Esophagus squamous epithelium (tissue), 5 donors: ENCODE measurements at places on chromosomes 6 and 20.

DNA sequence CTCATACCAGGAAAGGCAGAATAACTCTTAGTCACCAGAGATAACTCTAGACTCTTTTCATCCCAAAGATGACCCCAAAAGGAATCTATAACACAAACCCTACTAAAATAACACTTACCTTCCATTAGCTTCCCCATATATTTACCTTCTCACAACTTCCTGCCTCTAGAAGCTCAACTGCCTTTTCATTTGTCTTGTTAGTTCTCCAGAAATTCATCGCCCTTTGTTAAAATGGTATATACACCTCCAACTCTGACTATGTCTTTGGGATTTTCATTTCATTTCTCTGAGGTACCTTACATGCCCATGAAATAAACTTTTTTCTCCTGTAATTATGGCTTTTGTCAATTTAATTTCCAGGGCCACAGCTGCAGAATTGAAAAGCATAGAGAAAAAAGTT, 33.5 kb downstream of the GCM1 start:
- no peaks in the 10 kb centered on the region for H3K27me3 ChIP-seq
- DNase-seq: no peak
- H3K4me1 ChIP-seq: no peaks in the 10 kb centered on the region
- no peak overlapping the region for H3K4me3 ChIP-seq
- no peaks in the 10 kb centered on the region for H3K36me3 ChIP-seq
- no peak overlapping the region for H3K27ac ChIP-seq

DNA sequence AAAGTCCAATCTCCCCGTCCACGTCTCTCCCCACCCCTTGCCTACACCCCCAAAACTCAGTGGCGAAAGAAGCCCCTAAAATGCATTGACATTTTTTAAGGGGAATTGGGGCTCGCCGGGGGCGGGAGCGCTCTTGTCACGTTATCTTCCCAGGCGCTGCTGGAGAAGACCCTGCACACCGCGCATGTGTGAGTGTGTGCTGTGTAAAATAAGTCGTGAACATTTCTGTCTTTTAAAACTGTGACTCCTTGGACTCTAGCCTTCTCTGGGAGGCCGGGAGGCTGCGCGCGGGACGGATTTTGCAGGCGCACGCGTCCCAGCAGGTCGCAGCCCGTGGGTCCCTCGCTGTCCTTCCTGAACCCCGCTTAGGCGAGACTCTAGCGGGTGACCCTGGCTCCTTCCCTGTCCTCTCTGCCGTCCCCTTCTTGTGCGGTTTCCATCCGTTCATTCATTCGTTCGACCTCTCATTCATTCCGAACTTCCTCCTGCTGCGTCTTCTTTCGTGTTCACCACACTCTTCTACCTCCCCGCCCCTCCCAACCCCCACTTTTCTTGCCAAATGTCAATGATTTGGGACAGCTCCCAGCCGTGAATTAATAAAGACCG, 2.2 kb downstream of the NRN1 start:
- H3K27me3 ChIP-seq: peaks cover 60% of the 10 kb centered on the region
- DNase-seq: no peak
- H3K4me1 ChIP-seq: peaks cover 43% of the 10 kb centered on the region
- H3K4me3 ChIP-seq: peak overlapping the region; percentile 45
- H3K27ac ChIP-seq: peak overlapping the region; percentile 77

- H3K4me1 ChIP-seq: peaks cover 79% of the 10 kb centered on the region
- H3K4me3 ChIP-seq: no peak overlapping the region
- H3K27ac ChIP-seq: peak overlapping the region; percentile 49
- DNase-seq: no peak
- no peaks in the 10 kb centered on the region for H3K36me3 ChIP-seq
These were observed 23.1 kb downstream of the NEDD9 start for GRCh38 chr6:11209369-11209768.

- H3K4me1 ChIP-seq: no peaks in the 10 kb centered on the region
- no peak overlapping the region for H3K27ac ChIP-seq
- no peaks in the 10 kb centered on the region for H3K36me3 ChIP-seq
- no peaks in the 10 kb centered on the region for H3K27me3 ChIP-seq
- DNase-seq: no peak
- H3K4me3 ChIP-seq: no peak overlapping the region
These were observed 138.7 kb upstream of the BACH2 start for GRCh38 chr6:90435207-90435899.

GRCh38 chr6:75436869-75437268, 56.7 kb downstream of the FILIP1 start:
- H3K36me3 ChIP-seq: no peaks in the 10 kb centered on the region
- peak overlapping the region; percentile 77 for H3K27ac ChIP-seq
- DNase-seq: no peak
- no peaks in the 10 kb centered on the region for H3K27me3 ChIP-seq
- H3K4me3 ChIP-seq: no peak overlapping the region

DNA sequence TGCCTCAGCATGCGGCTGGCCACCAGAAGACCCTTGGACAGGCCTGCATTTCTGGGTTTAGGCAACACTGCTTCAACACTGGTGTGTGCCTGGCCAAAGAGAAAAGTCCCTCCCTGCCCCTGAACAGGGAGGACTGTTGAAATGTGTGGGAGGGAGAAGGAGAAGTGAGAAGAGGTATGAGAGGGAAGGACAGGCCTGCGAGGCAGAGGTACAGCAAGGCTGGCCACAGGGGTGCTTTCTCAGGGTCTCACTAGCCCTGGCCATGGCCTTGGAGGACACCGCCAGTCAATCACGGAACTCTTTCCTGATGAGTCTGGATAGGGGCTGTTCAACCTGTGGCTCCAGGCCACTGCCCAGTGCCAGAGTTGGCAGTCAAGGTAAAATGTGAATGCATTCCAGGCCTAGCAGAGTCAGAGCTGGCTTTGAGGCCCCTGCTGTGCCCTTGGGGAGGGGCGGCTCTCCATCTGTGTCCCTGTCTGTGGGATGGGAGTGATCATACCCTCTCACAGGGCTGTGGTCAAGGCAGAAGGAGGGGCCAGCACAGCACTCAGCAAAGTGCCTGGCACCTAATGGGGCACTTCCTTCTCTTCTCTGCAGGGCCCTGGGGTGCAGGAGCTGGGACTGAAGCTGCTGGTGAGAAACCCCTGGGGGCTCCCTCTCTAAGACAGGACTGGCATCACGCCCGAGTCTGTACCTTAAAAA, 43.2 kb upstream of the CDH22 start:
- H3K27ac ChIP-seq: no peak overlapping the region
- no peak overlapping the region for H3K4me3 ChIP-seq
- no peaks in the 10 kb centered on the region for H3K27me3 ChIP-seq
- H3K4me1 ChIP-seq: no peaks in the 10 kb centered on the region

DNA sequence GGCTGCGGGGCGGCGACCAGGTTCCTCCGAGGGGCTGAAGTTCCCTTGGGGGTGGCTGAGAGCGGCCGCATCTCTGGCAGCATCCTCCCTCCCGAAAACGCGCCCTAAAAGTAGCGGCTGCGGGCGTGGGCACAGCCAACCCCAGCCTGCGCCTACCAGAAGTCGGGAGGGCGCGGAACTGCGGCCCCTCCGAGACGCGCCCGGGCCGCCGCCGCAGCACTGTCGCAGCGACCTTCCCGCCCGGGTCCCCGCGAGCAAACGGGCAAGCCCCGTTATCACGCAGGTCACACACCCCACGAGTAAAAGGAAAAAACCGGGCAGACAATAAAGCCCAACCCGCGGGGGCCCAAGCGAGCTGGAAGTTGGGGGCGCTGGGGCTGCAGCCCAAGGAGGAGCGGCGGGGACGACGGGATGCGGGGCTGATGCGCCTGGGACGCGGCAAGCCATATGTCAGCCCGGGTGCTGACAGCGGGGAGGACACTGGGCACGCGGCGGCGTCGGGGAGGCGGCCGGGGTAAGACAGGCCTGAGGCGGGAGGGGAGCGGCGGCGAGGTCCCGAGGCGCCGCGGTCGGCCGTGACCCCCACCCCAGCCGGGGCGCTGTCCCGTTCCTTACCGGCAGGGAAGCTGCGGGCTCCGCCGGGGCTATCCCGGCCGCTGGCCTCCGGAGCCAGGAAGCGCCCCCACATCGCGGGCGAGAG, 659 bp downstream of the CEP85L start:
- H3K4me1 ChIP-seq: no peaks in the 10 kb centered on the region
- H3K27ac ChIP-seq: peak overlapping the region; percentile 95
- H3K36me3 ChIP-seq: no peaks in the 10 kb centered on the region
- peak overlapping the region; percentile 71 for H3K4me3 ChIP-seq

DNA sequence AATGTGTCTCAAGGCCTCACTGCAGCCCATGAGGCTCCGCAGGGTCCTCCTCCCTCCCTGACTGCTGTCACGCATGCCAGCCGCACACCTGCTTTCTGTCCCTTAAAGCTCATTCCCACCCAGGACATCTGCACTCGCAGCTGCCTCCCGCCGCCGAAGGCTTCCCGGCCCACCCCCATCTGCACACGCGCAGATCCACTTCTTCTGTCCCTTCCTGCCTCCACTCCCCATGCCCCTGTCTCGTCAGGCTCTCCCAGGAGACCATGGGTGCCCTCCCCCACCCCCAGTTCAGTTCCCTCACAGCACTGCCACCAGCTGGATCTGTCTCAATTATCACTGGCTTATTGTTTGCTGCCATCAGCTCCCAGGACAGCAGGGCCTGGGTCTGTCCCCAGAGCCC, 63.0 kb downstream of the RIPOR3 start:
- H3K27me3 ChIP-seq: no peaks in the 10 kb centered on the region
- no peak overlapping the region for H3K27ac ChIP-seq
- H3K4me3 ChIP-seq: no peak overlapping the region
- no peaks in the 10 kb centered on the region for H3K36me3 ChIP-seq

DNA sequence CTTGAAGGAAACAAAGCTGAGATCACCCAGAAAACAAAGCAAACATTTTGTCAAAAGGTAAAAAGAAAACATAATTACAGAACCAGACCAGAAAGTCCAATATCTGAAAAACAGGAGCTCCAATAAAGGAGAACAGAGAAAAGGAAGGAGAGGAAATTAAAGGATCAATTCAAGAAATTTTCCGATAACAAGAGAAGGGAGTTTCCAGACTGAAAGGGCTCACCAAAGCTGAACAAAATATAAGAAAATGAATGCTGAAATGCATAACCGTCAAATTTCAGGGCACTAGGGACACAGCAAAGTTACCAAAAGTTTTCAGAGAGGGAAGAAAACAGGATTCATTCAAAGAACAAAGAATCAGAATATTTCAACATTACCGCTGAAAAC, 23.9 kb downstream of the ILRUN start:
- H3K4me3 ChIP-seq: no peak overlapping the region
- no peaks in the 10 kb centered on the region for H3K27me3 ChIP-seq
- H3K4me1 ChIP-seq: peaks cover 45% of the 10 kb centered on the region
- no peak for DNase-seq
- H3K36me3 ChIP-seq: no peaks in the 10 kb centered on the region
- no peak overlapping the region for H3K27ac ChIP-seq

GRCh38 chr6:83911278-83911677, 51.8 kb downstream of the CYB5R4 start:
- peaks cover 29% of the 10 kb centered on the region for H3K36me3 ChIP-seq
- H3K27me3 ChIP-seq: no peaks in the 10 kb centered on the region
- DNase-seq: no peak
- H3K4me3 ChIP-seq: no peak overlapping the region
- no peaks in the 10 kb centered on the region for H3K4me1 ChIP-seq

- H3K27me3 ChIP-seq: no peaks in the 10 kb centered on the region
- H3K27ac ChIP-seq: no peak overlapping the region
- no peak for DNase-seq
- no peak overlapping the region for H3K4me3 ChIP-seq
- H3K4me1 ChIP-seq: no peaks in the 10 kb centered on the region
- no peaks in the 10 kb centered on the region for H3K36me3 ChIP-seq
These were observed 19.0 kb downstream of the CEP85L start for GRCh38 chr6:118632359-118632758.

DNA sequence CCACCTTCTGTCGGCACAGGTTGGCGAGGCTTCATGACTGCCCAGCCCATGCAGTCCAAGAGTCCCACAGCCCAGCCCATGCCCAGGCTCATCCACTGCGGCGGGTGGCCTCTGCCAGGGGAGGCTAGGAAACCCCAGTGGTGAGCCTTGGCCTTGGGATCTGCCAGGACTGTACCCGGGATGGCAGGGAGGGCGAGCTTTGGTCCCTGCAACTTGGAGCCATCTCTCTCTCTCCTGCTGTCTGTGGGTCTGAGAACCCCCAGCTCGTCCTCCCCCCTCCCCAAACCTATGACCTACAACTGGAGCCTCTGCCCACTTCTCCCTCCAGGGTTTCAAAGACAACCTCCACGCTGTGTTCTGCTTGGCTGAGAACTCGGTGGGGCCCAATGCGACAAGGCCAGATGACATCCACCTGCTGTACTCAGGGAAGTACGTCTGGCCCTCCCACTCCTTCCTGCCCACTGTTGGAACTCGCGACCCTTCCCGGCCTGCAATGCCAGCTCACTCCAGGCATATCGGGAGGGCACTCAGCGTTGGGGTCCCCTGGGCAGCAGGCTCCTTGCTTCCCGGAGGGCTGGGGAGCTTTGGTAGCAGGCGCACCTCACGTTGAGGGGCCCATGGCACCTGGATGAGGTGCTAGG, 19.7 kb downstream of the NPEPL1 start:
- H3K27ac ChIP-seq: no peak overlapping the region
- no peak for DNase-seq
- no peak overlapping the region for H3K4me3 ChIP-seq
- H3K4me1 ChIP-seq: no peaks in the 10 kb centered on the region

DNA sequence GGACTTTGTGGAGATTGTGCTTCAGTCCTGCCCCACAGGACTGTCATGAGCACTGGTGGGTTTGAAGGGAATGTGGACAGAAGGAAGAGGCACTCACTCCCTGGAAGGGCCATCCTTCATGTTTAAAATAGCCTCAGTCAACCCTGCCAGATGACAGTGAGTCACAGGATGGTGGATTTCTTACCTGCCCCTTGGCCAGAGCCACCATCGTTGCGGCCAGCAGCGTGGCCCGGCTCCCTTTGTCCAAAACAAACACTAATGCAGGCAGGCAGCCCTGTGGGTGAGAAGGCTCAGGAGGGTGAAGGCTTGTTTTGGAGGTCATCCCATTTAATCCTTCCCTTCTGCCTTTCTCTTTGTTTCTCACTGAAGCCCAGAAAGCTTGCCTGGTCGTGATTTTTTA, 422.7 kb downstream of the CD83 start:
- no peaks in the 10 kb centered on the region for H3K27me3 ChIP-seq
- H3K4me3 ChIP-seq: no peak overlapping the region
- H3K36me3 ChIP-seq: no peaks in the 10 kb centered on the region
- no peak for DNase-seq
- H3K4me1 ChIP-seq: no peaks in the 10 kb centered on the region
- H3K27ac ChIP-seq: no peak overlapping the region

GRCh38 chr6:158782432-158783166, 36.6 kb downstream of the EZR start:
- H3K4me3 ChIP-seq: no peak overlapping the region
- peaks cover 38% of the 10 kb centered on the region for H3K36me3 ChIP-seq
- peaks cover 12% of the 10 kb centered on the region for H3K4me1 ChIP-seq
- H3K27ac ChIP-seq: peak overlapping the region; percentile 88
- no peaks in the 10 kb centered on the region for H3K27me3 ChIP-seq

GRCh38 chr20:35011589-35012226, 56.0 kb downstream of the MYH7B start:
- H3K4me1 ChIP-seq: no peaks in the 10 kb centered on the region
- H3K4me3 ChIP-seq: no peak overlapping the region
- DNase-seq: no peak
- no peaks in the 10 kb centered on the region for H3K27me3 ChIP-seq
- peak overlapping the region; percentile 14 for H3K27ac ChIP-seq

- DNase-seq: no peak
- H3K4me1 ChIP-seq: no peaks in the 10 kb centered on the region
- no peaks in the 10 kb centered on the region for H3K27me3 ChIP-seq
- H3K4me3 ChIP-seq: no peak overlapping the region
- H3K27ac ChIP-seq: no peak overlapping the region
These were observed 17.8 kb upstream of the SLC32A1 start for GRCh38 chr20:38706509-38706908.

GRCh38 chr20:45469336-45470261, at the start of gene WFDC2:
TSS of gene WFDC2 (plus strand) at chr20:45469753. CDS start at chr20:45469782, 29 bp downstream.
- no peak for DNase-seq
- H3K4me3 ChIP-seq: peak within 1 kb of the TSS; percentile 49
- no peaks in the 10 kb centered on the region for H3K36me3 ChIP-seq
- peaks cover 80% of the 10 kb centered on the region for H3K27me3 ChIP-seq
